ENCODE measurements at places on chromosomes 16 and 17.

GRCh38 chr17:37447641-37448040 lies 41.0 kb downstream of the TADA2A start:
- no peak for DNase-seq

GRCh38 chr17:7477392-7478275 lies 1.8 kb downstream of the ZBTB4 start:
- DNase-seq = no peak

GRCh38 chr16:73713251-73713650 lies 583.4 kb upstream of the PSMD7 start:
- DNase-seq = no peak

DNA sequence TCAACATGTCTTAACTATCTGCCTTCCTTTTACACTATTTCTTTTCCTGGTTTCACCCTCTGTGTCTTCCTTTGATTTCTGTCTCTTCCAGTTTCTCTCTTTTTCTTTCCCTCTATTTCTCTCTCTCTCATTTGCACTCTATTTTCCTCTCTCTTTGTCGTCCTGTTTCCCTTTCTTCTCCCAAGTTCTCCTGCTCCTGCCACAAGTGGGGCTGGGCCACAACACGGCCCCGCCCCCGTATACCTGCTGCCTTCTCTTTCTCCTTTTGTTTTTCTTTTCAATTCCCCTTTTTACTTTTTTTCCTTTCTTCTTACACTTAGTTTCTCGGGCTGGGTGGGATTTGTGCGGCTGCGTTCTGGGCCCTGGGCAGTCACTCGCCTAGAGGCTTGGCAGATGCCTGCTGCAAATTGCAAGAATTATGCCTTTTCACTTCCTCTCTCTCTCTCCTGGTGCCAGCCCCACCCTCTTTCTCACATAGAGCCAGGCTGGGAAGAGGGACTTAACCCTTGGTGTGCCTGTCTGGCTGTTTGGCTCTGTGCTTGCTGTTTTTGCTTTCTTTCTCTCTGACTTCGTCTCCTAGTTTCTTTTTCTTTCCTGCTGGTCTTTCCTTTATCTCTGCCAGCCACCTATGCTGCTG lies 2139.4 kb downstream of the TP53TG3F start:
- no peak for DNase-seq

DNA sequence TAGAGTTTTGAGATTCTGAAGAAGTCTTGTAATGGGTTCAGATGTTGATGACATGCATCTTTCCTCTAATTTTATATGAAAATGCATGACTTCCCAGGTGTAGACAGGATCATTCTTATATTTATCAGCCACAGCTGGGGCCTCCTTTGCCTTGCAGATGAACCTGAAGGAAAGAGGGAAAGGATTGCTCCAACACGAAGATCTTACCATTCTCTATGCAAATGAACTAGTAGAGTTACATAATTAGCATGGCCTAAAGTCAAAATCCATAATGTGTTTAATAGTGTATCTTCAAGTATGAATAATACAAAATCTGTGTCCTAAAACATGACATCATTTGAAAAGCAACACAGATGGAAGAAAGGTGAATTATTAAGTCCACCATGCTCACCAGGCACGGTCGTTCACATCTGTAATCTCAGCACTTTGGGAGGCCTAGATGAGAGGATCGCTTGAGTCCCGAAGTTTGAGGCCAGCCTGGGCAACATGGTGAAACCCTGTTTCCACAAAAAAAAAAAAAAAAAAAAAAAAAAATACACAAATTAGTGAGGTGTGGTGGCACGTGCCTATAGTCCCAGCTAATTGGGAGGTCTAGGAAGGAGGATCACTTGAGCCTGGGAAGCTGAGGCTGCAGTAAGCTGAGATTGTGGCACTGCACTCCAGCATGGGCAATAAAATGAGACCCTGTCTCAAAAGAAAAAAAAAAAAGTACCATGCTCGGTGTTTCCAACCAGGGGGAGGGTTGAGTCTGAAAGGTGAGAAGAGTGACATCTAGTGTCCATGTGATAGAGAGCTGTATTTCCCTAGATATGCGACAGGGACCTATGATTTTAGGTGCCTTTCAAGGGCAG lies 6.3 kb downstream of the VWA3A start:
- DNase-seq = no peak

- no peak for DNase-seq
Observed at GRCh38 chr17:14747603-14747950, 446.7 kb downstream of the HS3ST3B1 start.

DNA sequence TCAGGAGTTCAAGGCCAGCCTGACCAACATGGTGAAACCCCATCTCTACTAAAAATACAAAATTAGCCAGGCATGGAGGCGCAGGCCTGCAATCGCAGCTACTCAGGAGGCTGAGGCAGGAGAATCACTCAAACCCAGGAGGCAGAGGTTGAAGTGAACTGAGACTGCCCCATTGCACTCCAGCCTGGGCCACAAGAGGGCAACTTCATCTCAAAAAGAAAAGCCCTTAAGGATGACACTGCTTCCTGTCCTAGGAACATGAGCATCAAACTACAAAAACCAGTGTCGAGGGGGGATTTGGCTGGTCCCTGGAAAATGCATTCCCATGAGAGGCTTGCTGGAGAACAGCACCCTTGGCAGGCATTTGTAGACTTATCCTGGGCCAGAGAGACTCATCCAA lies 449.5 kb upstream of the PSMD7 start:
- no peak for DNase-seq

DNA sequence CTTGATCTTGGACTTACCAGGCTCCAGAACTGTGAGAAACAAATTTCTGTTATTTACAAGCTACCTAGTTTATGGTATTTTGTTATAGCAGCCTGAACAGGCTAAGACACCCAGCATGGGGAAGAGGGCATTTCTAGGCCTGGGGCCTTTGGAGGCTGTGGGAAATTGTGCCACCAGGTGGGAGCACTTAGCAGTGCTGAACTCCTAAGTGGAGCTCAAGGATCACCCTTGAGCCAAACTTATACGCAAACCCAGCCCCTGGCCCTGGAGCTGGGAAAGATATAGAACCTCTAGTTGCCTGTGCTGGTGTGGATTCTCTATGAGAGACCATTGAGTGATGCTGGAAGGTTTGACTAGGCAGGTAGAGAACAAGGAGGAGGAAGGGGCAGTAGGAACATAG lies 36.1 kb downstream of the MIS12 start:
- DNase-seq = no peak

- DNase-seq = no peak
Observed at GRCh38 chr17:49859991-49860953, 12.4 kb upstream of the TAC4 start.

GRCh38 chr16:2299915-2300192 lies 31.9 kb upstream of the RNPS1 start:
- no peak for DNase-seq

- DNase-seq = no peak
Observed at GRCh38 chr17:28470266-28470913, 3.1 kb upstream of the SLC13A2 start.

GRCh38 chr16:53680756-53681155 lies 22.9 kb downstream of the RPGRIP1L start:
- DNase-seq = no peak

- no peak for DNase-seq
Observed at GRCh38 chr17:65519462-65519861, 42.0 kb downstream of the AXIN2 start.

- no peak for DNase-seq
Observed at GRCh38 chr16:80330803-80331202, 210.0 kb upstream of the DYNLRB2 start.

- no peak for DNase-seq
Observed at GRCh38 chr16:87366288-87366687, 17.3 kb downstream of the FBXO31 start.

GRCh38 chr17:51668155-51668962 lies 408.0 kb downstream of the UTP18 start:
- no peak for DNase-seq

GRCh38 chr17:58587713-58588117 lies 73.3 kb upstream of the MTMR4 start:
- peak; percentile 53 for DNase-seq

DNA sequence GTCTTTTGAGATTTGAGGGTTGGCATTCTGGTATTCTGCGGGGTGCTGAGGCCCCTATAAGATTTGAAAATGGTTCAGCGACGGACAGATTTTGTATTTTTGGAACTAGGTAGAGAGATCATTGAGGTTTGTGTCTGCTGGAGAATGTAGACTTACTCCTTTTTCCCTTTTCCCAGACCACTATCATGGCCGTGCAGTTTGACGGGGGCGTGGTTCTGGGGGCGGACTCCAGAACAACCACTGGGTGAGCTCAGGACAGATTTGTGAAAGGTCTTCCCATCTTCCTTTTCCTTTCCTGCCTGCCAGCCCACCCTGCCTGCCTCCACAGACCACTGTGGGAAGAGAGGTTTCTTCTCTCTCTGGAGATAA lies 572 bp downstream of the PSMB6 start:
- peak; percentile 37 for DNase-seq

GRCh38 chr17:43988301-43988700 lies 16.1 kb upstream of the NAGS start:
- no peak for DNase-seq

Data from stimulated activated CD4-positive, alpha-beta T cell treated with anti-CD3 and anti-CD28 coated beads, Interleukin-12 subunit alpha, Interleukin-12 subunit beta, amount 100 ng/mL, for 4 hours (primary cell).